ENCODE measurements at places on chromosomes 13 and 19.

GRCh38 chr13:47930649-47931165 lies 70.4 kb downstream of the SUCLA2 start:
- DNase-seq = no peak

- DNase-seq = no peak
Measured at GRCh38 chr13:27665333-27665732, 43.6 kb downstream of the POLR1D start.

DNA sequence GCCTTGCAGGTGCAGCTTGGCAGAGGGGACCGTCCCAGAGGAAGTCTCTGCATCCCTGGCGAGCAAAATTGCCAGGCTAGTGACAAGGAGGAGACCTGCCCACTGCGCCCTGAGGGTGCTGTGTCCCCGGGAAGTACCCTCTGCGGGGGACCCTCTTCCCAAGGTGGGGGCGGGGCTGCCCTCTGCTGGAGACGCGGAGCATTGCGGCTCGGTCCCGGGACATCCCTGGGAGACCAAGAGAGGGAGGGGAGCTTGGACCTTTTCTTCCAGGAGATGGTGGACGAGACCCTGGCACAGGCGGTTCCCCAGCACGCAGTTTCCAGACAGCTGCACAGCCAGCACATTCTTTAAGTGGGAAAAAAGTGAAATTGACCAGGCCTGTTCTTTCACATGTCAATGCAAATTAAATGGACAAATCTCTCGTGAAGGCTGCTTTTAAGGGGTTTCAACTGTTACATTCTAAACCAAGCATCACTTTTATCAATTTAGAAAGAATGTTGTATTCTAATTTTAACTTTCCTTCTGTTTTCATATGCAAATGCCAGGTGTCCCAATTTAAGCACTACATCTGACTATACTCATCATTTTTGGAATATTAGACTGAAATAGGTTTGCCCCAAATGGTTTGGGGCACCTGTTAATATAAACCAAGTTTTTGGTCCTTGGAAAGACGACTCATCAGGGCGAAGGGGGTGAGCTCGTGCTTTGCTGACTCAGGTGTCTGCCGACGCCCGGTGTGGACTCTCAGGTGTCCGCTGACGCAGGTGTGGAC lies 60.7 kb downstream of the MCF2L start:
- peak; percentile 29 for DNase-seq

GRCh38 chr19:3234800-3235199 lies 10.3 kb downstream of the CELF5 start:
- DNase-seq = no peak

GRCh38 chr19:38350883-38351282 lies 15.3 kb downstream of the CATSPERG start:
- DNase-seq = no peak

GRCh38 chr19:2912306-2912705 lies 11.6 kb downstream of the ZNF57 start:
- no peak for DNase-seq

- peak; percentile 36 for DNase-seq
Measured at GRCh38 chr19:42191855-42192254, 25.6 kb downstream of the DEDD2 start.

DNA sequence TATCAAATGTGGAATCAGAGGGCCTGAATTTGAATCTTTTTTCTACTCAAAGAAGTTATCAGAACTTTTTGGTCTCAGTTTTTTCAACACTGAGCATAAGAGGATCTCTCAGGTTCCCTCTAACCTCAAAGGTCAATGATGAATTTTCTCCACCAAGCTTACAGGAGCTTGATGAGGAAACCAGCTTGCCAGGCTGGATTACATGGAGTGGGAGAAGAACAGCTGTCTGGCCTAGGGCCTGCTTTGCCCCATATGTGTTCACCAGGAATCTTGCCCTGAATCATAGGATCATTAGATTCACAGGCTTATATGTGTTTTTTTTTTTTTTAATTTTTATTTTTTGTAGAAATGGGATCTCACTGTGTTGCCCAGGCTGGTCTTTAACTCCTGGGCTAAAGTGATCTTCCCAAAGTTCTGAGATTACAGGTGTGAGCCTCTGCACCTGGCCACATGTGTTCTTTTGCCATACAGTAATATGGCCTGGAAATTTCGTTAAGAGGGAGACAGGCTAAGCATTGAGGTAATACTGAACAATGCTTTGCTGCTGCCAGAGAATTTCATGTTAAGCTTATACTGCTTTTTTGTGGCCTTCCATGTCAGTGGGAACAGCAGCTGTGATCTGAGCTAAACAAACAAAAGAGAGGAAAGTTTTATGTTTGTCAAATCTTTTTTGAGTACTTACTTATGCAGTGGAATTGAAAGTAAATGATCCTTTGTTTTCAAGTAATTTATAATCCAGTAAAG lies 110.6 kb downstream of the DNAJC3 start:
- DNase-seq = no peak

GRCh38 chr13:51599444-51600176 lies 15.3 kb downstream of the WDFY2 start:
- no peak for DNase-seq

GRCh38 chr19:37966211-37966661 lies 59.2 kb downstream of the SIPA1L3 start:
- DNase-seq = no peak

DNA sequence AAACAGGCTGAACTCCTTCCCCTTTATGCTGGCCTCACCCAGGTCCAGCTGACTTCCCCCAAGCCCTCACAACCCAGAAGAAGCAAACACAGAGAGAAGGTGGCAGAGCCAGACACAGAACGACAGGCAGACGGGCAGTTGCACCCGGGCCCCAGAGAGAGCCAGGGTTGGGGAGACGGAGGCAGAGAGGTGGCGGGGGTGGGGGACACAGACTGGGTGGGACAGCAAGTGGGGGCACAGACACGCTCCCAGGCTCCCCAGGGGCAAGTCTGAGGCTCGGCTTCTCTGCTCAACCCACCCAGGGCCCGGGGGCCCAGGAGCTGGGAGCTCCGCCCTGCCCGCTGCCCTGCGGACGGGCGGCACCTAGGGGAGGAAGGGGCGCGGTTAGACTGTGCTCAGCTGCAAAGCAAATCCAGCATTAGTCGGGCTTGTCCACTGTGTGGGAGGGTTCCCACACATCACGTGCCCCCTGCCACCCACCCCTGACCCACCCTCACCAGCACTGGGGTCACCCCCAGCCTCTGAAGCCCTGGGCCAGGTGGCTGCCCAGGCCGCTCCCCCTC lies 31.3 kb upstream of the ASF1B start:
- DNase-seq = peak; percentile 18

DNA sequence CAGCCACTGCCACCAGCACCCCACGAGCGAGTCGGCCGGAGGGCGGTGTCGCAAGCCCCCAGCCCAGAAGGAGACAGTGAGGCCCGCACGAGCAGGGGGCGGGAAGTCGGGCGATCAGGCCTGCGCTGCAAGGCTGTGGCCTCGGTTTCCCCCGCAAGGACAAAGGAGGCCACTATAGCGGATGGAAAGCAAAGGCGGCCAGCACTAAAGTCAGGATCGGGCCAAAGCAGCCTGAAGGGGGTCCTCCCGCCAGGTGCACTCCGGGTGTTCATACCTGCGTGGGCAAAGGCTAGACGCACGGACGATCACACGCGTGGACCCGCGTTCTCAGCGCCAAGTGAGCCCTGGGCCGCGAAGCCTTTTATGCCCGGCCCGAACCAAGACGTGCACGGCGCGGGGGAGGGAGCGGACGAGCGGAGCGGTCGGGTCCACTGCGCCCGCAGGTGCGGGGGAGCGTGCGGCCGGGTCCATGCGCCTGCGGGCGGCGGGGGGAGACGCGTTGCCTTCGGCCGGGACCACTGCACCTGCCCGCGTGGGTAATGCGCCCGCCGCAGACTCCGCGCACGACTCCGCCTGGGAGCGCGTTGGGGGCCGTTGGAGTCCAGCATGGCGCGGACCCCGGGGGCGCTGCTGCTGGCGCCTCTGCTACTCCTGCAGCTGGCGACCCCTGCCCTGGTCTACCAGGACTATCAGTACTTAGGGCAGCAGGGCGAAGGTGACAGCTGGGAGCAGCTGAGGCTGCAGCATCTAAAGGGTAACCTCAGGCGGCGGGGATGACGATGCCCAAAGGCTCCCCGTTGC lies at the start of the genes PRDX2 and THSD8:
Gene PRDX2 (minus strand): TSS at position 335 of the 801 bp plus-strand sequence. CDS start 539 bp downstream, outside the sequence.
Gene THSD8 (plus strand): TSS at position 604 of the 801 bp plus-strand sequence. CDS start 3 bp downstream, at position 607.
- DNase-seq = peak; percentile 60

DNA sequence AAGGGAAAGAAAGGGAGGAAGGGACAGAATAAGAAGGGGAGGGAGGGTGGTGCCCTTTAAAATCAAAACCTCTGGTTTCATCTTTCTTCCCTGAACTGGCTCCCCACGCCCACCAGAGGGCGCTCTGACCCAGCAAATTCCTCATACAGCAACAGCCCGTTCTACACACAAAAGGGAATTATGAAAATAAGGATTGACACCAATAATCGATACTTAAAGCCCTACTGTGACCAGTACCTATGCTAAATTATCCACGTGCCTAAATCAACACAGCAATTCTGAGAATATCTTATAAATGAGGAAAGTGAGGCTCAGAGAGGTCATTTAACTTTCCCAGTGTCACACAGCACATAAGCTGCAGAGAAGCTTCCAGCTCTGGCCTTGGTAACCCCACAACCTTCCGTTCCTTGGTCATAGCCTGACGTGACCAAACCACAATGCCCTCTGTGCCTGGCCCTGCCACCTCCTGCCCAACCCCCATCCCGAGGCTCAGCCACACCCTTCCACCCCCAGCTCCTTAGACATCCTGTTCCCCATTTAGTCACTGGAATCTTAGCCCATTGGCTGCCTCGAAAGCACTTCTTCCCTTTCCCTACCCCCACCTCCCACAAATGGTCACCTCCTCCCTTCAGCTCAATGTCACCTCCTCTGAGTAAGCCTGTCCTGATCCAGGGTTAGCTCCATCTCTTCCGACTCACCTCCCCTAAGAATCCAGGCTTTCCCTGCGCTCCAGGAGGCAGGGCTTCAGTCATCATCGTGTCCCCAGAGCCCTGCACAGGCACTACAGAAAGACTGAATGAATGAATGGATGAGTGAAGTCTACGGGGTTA lies 34.2 kb upstream of the PNMA8B start:
- DNase-seq = peak; percentile 69

GRCh38 chr19:50745221-50745620 lies 22.1 kb downstream of the CLEC11A start:
- no peak for DNase-seq

DNA sequence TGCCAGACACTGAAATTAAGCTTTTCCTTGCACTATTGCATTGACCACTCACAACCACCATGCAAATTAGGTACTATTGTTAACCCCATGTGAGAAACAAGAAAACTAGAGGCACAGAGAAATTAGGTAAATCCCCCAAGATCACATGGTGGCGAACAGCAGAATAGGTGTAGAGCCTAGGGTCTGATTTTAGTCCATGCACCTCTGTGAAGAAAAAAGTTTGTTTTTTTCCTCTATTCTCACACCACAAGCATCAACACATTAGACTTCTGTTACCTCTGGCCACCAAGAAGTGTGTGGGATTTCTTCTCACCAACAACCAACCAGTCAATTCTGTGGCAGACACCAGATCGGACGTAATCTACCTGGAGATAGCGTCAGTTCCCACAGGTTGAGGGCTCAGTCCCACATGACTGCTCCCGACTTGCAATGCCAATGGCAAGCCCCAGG lies 391.9 kb downstream of the COG6 start:
- DNase-seq = no peak

- DNase-seq = no peak
Measured at GRCh38 chr19:27744926-27745768, 1467.8 kb downstream of the UQCRFS1 start.

- DNase-seq = no peak
Measured at GRCh38 chr19:30754162-30754561, 382.0 kb downstream of the ZNF536 start.

DNA sequence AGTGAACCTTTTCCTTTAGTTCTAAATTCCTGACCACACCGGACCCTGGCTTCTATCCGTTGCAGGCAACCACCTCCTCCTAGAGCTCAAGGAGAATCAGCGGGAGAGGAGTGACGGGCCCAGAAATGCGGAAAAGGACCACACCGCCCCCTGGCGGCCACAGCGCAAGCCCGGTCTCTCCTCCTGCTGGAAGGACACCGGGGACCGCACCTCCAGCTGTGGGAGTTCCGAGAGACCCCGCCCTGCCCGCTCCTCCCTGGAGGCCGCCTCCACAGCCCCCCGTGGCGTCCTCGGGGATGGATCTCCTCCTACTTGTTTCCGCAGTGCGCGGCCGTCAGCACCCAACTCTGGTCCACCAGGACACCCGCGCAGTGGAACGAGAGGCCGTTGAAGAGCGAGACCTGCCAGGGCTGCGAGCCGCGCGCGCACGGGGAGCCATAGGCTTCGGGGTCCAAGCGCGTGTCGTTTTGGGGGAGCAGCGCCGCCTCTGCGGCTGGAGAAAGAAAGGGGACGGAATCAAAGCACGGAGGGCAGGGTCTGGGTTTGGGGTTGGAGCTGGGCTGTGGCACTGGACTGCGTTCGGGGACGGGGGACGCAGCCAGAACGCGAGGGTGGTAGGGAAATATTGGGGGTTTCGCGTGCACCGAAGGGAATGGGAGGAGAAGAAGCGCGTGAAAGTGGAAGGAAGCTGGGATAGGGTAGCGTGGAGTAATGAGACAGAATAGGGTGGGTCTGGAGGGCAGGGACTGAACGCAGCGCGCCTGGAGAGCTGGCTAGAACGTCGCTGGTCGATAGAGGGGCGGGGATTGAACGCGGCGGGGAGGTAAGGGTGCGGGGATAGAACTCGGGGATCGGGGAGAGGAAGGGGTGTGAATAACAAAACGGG lies 2.5 kb downstream of the KLK10 start:
- peak; percentile 40 for DNase-seq

- DNase-seq = no peak
Measured at GRCh38 chr19:12834976-12835757, 788 bp upstream of the RTBDN start.

Data from activated CD4-positive, alpha-beta T cell treated with anti-CD3 and anti-CD28 coated beads for 4 hours (primary cell).